ENCODE measurements at places on chromosomes 16 and 17. TPM values are rescaled to one million over a fixed set of nuclear protein-coding genes. Genes with fewer than 3 reads are reported as not detected.

DNA sequence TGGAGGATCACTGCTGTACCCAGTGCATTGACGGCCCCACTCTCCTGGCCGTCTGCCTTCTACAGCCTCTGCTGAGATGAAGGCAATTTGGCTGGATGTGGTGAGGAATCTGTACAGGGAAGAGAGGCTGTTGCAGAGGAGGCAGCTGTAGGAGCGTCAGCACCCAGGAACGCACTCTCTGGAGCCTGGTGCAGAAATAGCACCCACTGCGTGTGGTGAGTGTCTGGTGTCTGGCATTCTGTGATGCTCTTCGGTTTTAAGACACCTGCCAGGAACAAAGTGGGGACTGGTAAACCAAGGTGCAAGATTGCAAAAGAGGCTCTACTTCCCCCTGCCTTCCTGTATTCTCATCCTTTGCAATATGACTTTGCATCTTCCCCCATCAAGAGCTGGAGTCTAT is 187.5 kb upstream of the SDK2 start:
- H3K27me3 ChIP-seq = no peaks in the 10 kb centered on the region
- no peak overlapping the region for H3K27ac ChIP-seq
- no peaks in the 10 kb centered on the region for H3K36me3 ChIP-seq
- peaks cover 10% of the 10 kb centered on the region for H3K4me1 ChIP-seq
- no peak overlapping the region for H3K4me3 ChIP-seq

- no peaks in the 10 kb centered on the region for H3K36me3 ChIP-seq
- H3K4me1 ChIP-seq = no peaks in the 10 kb centered on the region
- DNase-seq = no peak
- no peaks in the 10 kb centered on the region for H3K27me3 ChIP-seq
- H3K4me3 ChIP-seq = no peak overlapping the region
Measured at GRCh38 chr16:11696266-11697012, 28.2 kb downstream of the SNN start.

- H3K4me3 ChIP-seq = no peak overlapping the region
- no peaks in the 10 kb centered on the region for H3K27me3 ChIP-seq
- H3K4me1 ChIP-seq = no peaks in the 10 kb centered on the region
- peak; percentile 42 for DNase-seq
Measured at GRCh38 chr17:42428141-42428944, 5.3 kb upstream of the CAVIN1 start.

The PMFBP1 gene
- total RNA-seq = 0.67 TPM

- no peak overlapping the region for H3K4me3 ChIP-seq
- no peaks in the 10 kb centered on the region for H3K4me1 ChIP-seq
- peaks cover 100% of the 10 kb centered on the region for H3K36me3 ChIP-seq
- H3K27me3 ChIP-seq = no peaks in the 10 kb centered on the region
Measured at GRCh38 chr16:74633686-74634085, 26.8 kb upstream of the GLG1 start.

The TEKT5 gene
- not detected for total RNA-seq

The IRX6 gene
- 2.6 TPM for total RNA-seq

GRCh38 chr17:77291591-77292386 is 151.0 kb downstream of the SEC14L1 start:
- no peak overlapping the region for H3K27ac ChIP-seq
- no peaks in the 10 kb centered on the region for H3K36me3 ChIP-seq
- DNase-seq = no peak
- H3K4me3 ChIP-seq = no peak overlapping the region
- no peaks in the 10 kb centered on the region for H3K27me3 ChIP-seq
- peaks cover 24% of the 10 kb centered on the region for H3K4me1 ChIP-seq

The CBX1 gene
- total RNA-seq = 43.0 TPM

The SCNN1B gene
- 28.6 TPM for total RNA-seq

DNA sequence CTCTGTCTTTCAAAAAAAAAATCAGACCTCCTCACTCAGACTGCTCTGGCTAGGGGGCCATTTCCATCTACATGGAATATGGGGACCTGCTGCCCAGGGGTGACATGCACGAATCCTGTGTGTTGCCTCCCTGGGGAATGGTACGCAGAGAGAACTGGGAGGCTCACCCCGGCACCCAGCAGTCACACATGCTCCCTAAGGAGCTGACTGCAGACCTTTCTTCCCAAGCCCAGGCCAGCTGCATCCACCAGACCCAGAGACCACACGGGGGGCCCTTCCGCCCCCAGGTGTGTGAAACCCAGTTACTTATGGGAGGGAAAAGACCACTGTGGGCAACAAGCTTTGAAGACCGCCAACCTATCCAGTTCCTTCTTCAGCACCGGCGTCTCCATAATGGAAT is 7.2 kb upstream of the NLRC3 start:
- DNase-seq = peak; percentile 31
- no peaks in the 10 kb centered on the region for H3K27me3 ChIP-seq
- no peak overlapping the region for H3K27ac ChIP-seq
- peaks cover 54% of the 10 kb centered on the region for H3K36me3 ChIP-seq
- no peak overlapping the region for H3K4me3 ChIP-seq
- no peaks in the 10 kb centered on the region for H3K4me1 ChIP-seq

DNA sequence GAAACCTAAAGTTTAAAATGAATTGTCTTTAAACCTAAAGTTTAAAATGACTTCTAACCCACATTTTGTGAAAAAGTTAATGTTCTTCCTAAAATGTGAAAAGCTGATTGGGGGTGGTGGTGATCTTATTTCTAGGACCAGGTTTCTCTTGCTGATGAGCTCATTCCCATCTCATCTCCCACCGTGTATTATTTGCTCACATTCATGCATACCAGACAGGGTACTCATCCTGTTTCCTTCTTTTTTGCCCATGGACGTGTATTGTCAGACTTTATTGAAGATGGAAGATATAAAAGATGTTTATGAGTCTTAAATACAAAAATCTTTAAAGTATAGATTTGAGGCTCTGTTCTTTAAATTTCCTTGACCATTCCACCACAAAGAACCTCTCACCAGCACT is 70.1 kb upstream of the MPHOSPH6 start:
- DNase-seq = no peak
- no peak overlapping the region for H3K27ac ChIP-seq
- no peaks in the 10 kb centered on the region for H3K4me1 ChIP-seq
- peaks cover 3% of the 10 kb centered on the region for H3K27me3 ChIP-seq
- H3K4me3 ChIP-seq = no peak overlapping the region

- peaks cover 10% of the 10 kb centered on the region for H3K4me1 ChIP-seq
- DNase-seq = no peak
- H3K36me3 ChIP-seq = no peaks in the 10 kb centered on the region
- H3K27me3 ChIP-seq = no peaks in the 10 kb centered on the region
- no peak overlapping the region for H3K27ac ChIP-seq
Measured at GRCh38 chr16:68186877-68187276, 49.0 kb downstream of the ESRP2 start.

- H3K36me3 ChIP-seq = no peaks in the 10 kb centered on the region
- peak overlapping the region; percentile 96 for H3K4me3 ChIP-seq
- peak overlapping the region; percentile 98 for H3K27ac ChIP-seq
- no peak for DNase-seq
- peaks cover 57% of the 10 kb centered on the region for H3K4me1 ChIP-seq
Measured at GRCh38 chr17:78356101-78356713, 3.7 kb downstream of the SOCS3 start.

The CNOT1 gene
- total RNA-seq = 166 TPM

DNA sequence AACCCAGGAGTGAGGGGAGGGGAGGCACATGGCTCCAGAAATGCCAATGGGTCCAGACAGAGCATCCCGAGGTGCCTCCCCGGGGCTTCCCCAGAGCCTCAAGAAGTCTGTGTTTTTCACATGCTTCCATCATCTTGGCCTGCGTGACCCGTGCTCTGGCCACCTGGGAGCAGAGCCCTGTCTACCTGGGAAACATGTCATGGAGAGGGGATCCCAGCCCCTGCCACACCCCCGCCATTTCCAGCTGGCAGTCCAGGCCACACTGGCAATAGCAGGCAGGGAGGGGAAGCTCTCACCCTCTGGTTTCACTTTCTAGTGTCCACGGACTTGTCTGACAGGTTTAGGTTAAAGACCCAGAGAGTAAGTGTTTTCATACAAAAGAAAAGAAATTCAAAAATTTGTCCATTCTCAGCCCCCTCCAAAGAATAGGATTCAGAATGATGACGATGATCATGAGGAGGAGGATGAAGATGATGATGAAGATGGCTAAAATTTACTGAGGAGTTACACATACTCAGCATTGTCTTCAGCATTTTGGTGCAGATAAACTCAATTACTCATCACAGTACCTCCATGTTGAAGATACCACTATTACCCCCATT is 9.0 kb downstream of the SMIM5 start:
- peak; percentile 68 for DNase-seq
- no peak overlapping the region for H3K4me3 ChIP-seq
- H3K36me3 ChIP-seq = no peaks in the 10 kb centered on the region
- H3K27ac ChIP-seq = peak overlapping the region; percentile 45
- H3K4me1 ChIP-seq = peaks cover 3% of the 10 kb centered on the region
- H3K27me3 ChIP-seq = no peaks in the 10 kb centered on the region
